ENCODE measurements at places on chromosomes 2 and 18.

- peak; percentile 52 for DNase-seq
Measured at GRCh38 chr2:121080013-121080772, 204.8 kb downstream of the TFCP2L1 start.

DNA sequence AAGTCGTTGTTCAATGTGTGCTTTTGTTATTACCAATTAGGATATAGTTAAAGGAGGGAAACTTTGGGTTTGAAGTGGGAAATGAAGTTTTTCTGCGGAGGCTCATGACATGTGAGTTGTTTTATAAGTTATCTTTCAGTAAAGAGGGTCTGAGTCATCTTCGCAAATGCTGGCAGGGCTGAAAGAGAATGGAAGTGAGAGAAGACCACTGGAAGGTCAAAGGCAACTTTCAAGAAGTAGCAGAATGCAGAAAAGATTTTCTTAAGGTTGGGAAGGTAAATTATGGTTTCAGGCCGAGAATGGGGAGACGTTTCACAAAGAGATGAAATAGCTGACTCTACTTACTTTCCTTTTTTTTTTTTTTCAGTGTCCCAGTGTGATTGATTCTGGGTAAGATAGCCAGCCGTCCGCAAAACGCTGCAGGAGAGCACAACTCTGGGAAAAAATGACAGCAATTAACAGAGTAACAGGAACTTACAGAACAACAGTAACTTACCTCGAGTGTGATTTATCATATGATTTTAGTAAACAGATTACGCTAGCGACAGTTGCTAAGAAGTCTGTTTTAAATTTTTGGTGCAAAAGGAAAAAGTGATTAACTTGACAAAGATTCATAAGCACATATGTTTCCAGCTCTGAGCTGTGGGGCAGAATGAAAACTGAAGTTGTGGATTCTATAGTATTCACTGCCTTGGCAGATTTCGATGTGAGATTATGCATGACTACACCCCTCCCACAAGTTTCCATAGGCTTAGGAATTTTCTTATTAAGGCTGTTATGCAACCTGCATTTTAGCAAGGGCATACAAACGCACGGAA is 46.8 kb upstream of the ACTR3 start:
- DNase-seq = no peak

- DNase-seq = peak; percentile 31
Measured at GRCh38 chr2:179422037-179422643, 157.5 kb upstream of the SESTD1 start.

DNA sequence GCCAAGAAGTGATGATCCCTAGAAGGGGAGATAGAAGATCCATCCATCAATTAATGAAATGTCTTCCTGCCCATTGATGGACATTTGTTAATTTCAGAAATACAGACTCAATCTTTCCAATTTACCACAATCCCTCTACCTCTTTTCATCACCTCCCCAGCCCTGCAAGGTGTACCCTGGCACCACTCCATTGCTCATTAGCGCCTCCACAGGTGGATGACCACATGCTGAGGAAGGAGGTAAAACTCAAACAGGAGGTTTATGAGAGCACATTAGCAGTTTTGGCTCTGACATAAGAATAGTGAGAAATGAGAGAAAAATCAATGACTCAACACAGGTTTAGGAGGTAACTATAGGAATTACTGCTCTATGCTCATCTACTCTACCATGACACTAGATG is 208.0 kb downstream of the C1D start:
- no peak for DNase-seq

- DNase-seq = no peak
Measured at GRCh38 chr18:3333721-3334386, 71.9 kb downstream of the MYL12B start.

DNA sequence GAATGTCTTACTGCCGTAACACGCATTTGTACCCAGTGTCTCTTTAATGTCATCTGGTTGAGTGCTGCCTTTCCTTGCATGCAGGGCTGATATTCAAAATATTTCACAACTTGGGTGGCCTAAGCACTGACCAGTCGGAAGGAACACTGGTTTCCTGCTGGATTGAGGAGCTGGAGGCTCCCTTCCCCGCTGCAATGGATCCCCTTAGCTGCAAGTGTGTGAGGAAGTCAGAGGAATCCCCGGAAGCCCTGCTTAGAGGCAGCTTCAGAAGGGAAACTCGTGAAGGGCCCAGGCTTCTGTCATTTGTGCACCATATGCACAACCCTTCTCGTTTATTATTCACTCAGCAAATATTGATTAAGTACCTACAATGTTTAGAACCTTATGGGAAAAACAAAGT is 33.2 kb upstream of the SP3 start:
- DNase-seq = no peak

GRCh38 chr18:58547864-58548263 is 81.0 kb downstream of the ALPK2 start:
- DNase-seq = no peak

DNA sequence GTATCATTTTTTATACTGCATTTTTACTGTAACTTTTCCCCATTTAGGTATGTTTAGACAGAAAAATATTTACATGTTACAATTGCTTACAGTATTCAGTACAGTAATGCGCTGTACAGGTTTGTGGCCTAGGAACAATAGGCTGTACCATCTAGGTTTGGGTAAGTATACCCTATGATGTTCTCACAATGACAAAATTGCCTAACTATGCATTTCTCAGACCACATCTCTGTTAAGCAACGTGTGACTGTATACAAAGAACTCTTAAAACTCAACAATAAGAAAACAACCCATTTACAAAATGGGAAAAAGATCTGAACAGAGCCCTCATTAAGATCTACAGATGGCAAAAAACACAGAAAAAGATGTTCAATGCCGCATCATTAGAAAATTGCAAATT is 29.4 kb downstream of the FAM210A start:
- no peak for DNase-seq

DNA sequence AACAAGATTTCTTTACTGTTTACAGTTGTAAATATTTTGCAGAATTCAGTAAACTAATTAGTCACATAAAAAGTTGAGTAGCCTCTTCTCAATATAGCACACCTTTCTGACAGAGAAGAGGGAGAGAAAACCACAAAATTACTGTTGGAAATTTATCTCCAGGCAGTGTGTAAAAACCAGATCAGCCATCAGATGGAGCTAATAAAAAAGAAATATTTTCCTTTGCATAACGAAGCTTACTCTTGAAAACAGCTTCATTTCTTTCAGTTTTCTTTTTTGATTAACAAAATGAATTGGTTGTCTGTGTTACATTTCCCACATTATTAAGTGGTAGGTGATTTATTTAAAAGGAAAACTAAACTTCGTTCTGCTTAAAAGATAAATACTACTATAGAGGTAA is 259.3 kb upstream of the KCNJ3 start:
- DNase-seq = no peak

DNA sequence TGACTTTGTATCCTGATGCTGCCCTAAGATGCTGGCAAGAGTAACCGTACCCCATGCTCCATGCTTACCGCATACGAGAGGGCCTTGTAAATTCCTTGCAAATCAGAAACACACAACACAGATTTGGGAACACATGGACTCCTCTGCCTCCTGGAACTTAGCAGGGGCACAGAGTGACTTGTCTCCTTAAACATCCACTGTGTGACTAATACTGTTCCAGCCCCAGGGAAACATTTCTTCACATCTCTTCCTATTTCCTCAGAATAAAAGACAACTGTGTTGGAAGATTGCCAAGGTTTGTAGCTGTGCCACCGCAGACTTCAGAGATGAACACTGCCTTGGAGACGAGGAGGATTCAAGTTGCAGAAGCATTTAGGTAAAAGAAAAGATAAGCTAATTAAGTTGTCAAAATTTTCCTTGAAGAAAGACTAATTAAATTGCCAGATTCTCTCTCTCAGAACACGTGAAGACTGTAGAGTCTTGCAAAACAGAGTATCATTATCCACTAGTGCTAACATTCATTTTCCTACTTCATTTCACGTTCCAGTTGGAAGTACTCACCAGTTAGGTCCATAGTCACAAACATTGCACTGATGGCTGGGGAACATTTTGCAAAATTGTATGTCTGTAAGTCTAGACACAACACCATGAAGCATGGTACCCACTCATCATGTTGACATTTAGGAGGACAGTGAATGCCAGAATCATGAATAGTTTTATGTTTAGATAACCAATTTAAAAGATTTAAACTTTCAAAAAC is 188.8 kb downstream of the TSN start:
- DNase-seq = no peak

- DNase-seq = no peak
Measured at GRCh38 chr2:73896362-73897239, 3.8 kb downstream of the ACTG2 start.

- no peak for DNase-seq
Measured at GRCh38 chr2:69366-70344, 23.4 kb upstream of the FAM110C start.

GRCh38 chr18:56161566-56162260 is 476.7 kb downstream of the TXNL1 start:
- DNase-seq = no peak

DNA sequence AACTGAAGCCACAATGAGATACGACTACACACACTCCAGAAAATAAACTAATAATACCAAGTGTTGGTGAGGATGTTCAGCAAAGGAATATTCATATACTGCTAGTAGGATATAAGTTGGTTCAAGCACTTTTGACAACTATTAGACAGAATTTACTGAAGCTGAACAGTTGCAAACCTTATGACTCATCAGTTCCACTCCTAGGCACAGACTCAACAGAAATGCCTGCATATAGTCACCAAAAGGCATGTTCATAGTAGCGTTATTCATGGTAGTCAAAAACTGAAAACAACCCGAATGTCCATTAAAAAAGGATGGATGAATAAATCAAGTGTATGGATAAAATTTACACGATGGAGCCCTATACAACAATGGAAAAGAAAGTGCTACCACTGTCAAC is 232.0 kb downstream of the ANAPC1 start:
- no peak for DNase-seq

DNA sequence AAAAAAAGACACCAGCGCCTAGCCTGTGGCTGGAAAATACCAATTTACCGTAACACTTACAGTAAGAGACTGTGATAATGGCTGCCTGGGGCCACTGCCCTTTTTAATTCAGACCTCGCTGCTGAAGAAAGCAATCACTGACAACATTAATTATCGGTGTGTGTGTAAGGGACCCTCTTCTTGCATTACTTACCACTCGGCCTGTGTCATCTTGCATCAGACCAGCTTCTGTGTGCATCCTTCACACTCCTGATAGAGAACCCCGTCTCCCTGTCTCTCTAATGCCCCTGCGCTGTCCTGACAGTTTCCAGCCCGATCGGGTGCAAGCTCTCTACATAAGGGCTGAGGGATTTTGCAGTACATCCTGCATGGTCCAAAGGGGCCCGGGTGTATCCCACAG is 124.4 kb downstream of the ZNF516 start:
- no peak for DNase-seq

DNA sequence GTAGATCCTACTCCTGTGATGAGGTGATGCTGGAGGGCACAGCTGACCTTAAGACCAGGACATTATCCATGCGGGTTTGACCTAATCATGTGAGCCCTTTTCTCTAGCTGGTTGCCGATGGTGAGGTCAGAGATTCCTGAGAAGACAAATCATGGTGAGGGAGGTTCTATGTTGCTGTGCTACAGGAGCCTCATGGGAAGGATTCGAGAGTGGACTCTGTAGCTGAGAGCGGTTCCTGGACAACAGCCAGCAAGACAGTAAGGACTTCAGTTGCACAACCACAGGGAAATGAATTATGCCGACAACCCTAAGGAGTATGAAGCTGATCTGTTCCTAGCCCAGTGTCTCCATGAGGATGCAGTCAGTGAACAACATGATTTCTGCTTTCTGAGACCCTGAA is 80.4 kb downstream of the EPB41L3 start:
- no peak for DNase-seq
